AG04450 (cell line): ENCODE measurements at places on chromosomes 6 and 20.

- peak; percentile 41 for DNase-seq
These were observed 23.9 kb downstream of the MAP7 start for GRCh38 chr6:136526196-136526930.

DNA sequence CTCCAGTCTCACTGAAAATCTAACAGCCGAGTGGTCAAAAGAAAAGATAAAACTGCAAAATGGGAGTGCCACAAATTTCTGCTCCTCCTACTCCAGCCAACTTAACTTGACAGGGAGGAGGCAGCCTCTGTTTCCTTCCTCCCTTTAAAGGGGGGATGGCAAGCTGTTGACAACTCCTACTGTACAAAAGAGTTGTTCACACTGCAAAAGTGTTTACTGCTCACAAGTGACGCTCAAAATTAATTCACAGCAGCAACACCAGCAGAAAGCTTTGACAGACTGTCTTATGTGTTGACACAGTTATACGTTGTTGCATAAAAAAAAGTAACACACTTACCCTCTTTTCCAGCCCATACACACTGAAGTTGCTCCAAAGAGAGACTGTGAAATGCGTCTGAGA, 169.8 kb downstream of the BACH2 start:
- DNase-seq = no peak

DNA sequence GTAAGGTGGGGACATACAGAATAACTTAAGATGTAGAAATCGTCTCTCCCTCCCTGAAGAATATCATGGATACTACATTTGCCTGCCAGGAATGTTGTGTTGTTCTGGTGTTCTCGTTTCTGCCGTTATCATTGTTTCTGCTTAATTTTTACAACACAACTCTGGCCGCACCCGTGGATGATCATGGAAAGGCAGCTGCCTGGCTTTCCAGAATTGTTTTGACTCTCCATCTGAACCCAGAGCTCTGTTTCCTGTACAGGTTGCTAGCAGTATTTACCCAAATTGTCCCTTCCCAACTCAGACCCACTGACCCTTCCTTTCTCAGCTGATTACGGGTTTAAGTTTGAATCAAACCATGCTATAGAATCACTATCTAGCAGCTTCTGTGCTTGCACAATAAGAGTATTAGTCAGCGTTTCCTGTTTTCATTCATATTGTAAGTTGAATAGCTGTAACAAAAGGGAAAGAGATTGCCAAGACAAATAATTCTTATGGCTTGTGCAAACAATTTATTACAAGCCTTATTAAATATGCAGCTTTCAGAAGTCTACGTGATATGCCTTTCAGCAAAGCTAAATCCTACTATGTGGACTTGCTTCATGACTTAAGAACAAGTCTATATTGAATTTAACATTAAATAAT, 139.0 kb downstream of the MTHFD1L start:
- peak; percentile 66 for DNase-seq

- peak; percentile 1 for DNase-seq
These were observed 123.6 kb downstream of the LCA5 start for GRCh38 chr6:79413562-79414002.

DNA sequence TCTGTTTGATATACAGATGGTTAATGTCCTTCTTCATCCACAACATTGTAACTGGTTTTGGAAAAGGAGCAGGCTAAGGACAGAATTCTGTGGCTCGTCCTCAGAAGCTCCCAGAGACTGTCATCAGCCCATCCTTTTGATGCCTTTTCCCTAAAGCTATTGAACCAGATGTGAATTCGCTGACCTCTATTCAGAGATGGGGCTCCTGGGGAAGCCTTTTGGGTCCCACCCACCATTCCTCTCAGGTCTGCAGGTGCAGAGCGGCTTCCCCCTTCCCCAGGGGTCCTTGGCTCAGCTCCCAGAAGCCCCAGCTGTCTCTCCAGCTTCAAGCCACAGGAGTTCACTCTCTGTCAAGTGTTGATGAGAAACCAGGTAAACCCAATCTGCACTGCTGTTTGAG, 191.7 kb downstream of the SMOC2 start:
- no peak for DNase-seq

DNA sequence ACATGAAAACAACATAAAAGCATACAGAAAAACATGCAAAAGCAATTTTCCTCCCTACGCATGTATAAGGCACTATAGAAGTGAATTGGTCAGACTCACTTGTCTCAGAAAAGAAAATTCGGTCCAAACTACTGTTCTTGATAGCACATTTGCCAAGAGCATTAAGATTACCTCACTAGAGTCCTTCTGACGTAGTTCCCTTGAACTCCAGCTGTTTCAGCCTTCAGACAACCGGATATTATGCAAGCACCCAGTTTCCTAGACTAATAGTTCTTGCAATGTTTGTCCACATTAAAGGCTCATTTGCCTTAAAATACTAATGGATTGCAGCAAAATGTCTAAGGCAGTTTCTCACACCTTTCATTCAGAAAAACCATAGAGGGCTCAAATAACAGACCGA, 2.5 kb upstream of the CASS4 start:
- DNase-seq = peak; percentile 67

DNA sequence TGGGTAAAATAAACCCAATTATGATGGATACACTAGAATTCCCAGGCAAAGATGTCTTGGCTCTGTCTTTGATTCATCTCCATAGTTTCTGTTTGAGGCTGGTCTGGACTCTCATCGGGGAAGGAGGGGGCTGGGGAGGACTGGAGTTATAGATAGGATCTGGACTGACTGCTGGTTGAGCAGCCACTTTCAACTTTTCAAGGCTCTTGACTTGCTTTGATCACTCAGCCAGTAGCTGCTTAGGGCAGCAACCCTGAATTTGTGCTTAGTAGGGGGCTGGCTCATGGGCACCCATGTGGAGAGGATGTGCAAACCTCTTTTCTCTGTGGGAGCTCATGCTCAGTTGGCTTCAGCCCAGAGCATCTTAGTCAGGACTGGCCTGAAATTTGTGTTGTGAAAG, 114.0 kb upstream of the NEDD9 start:
- DNase-seq = no peak

DNA sequence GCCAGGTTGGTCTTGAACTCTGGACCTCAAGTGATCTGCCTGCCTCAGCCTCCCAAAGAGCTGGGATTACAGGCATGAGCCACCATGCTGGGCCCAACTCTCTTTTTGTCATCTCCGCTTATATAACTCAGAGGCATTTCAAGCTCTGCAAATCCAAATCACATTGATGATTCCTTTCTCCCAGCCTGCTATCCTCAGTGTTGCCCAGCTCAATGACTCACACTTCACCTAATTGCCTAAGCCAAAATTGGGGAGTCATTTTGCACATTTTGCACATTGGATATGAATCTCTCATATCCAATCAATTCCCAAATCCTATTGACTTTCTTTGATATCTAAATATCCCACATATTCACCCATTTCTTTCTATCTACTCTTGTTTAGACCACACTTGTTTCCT, 3.9 kb downstream of the UTRN start:
- DNase-seq = no peak

DNA sequence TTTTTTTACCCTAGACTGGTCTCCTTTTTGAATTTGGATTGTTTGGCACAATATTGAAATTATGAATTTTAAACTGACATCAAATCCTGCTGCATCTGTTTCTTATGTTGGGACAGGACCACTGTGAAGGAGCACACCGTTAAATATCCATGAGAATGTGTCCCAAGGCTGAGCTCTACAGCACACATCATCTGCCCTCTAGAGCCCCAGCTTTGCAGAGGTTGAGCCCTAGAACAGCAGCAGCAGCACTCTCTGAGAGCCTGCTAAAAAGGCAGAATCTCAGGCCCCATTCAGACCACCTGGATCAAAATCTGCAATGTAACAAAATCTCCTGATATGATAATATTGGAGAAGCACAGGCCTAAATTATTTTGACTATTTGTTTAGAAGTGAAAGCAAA, 192.1 kb upstream of the CCN2 start:
- DNase-seq = no peak

DNA sequence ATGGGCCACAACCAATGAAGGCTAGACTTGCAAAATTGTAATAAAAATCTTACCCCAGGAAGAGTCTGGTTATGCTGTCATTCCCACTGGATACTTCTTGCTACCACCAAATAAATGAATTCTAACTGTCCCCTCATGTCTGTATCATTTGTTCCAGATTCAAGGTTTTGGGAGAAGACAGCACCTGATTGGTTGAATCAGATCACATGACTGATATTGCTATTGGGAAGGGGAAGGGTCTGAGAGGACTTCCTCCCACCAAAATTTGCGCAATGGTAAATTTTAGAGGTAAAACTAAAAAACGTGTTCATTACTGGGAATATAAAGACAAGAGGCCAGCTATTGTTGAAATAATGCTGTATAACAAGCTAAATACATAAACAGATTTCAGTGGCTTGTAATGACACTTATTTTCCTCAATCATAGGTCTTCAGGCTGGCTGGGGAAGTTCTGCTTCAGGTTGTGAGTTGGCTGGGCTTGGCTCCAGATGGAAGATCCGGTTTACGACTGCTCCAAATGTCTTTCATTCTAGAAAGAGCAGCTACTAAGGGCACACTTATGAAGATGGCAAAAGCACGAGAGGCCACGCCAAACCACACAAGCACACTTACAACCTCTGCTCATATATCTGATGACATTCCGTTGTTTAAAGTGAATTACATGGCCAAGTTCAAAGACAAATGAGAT, 27.1 kb upstream of the TASP1 start:
- no peak for DNase-seq

- DNase-seq = no peak
These were observed 33.2 kb downstream of the PLEKHG1 start for GRCh38 chr6:150632785-150633485.

- no peak for DNase-seq
These were observed 401.6 kb upstream of the RUNX2 start for GRCh38 chr6:44926556-44926955.

- no peak for DNase-seq
These were observed 73.5 kb downstream of the ZFP64 start for GRCh38 chr20:52118016-52118623.

DNA sequence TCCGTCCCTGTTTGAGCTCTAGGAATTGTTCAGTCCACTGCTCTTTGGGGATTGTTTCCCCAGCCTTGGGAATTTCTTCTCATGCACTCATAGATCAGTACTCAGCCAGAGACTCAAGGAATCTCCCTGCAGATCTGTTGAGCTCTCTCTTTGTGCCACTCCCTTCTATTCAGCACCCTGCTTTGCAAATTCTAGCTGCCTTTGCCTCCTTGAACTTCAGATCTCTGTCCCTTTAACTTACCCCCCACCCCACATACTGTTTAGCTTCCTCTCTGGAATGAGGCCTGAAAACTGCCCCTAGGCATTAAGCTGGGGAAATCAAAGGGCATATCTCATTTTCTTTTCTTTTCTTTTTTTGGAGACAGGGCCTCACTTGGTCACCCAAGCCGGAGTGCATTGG, 30.5 kb downstream of the QRSL1 start:
- DNase-seq = no peak

DNA sequence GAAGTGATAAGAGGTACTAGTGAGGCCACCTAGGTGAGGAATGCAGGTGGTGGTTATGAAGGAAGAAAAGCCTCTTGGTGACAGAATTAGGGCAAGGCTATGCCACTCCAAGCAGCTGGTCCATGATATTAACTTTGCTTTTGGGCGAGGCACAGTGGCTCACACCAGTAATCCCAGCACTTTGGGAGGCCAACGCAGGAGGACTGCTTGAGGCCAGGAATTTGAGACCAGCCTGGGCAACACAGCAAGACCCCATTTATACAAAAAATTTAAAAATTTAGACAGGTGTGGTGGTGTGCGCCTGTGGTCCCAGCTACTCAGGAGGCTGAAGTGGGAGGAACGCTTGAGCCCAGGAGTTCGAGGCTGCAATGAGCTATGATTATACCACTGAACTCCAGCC, 56.1 kb downstream of the SERAC1 start:
- no peak for DNase-seq

- DNase-seq = no peak
These were observed 183.2 kb downstream of the DLL1 start for GRCh38 chr6:170107606-170108222.

DNA sequence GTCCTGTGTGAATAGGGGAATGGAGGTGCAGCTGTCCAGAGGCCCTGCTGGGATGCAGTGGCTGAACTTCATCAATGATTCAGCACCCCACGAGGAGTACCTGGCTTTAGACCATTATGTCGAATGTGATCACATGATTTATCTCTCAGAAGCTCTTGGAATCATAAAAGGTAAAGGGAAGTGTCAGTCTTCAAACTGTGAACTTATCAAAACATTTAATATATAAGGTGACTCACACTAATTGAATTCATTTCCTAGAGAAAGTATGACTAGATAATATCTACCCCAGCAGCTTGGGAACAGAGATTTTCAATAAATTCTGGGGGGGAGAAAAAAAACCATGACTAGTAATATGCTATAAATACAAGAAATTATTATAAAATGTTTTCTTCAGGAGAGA, 29.5 kb downstream of the ALDH8A1 start:
- DNase-seq = no peak

GRCh38 chr6:85236636-85237035, 213.2 kb upstream of the NT5E start:
- no peak for DNase-seq

DNA sequence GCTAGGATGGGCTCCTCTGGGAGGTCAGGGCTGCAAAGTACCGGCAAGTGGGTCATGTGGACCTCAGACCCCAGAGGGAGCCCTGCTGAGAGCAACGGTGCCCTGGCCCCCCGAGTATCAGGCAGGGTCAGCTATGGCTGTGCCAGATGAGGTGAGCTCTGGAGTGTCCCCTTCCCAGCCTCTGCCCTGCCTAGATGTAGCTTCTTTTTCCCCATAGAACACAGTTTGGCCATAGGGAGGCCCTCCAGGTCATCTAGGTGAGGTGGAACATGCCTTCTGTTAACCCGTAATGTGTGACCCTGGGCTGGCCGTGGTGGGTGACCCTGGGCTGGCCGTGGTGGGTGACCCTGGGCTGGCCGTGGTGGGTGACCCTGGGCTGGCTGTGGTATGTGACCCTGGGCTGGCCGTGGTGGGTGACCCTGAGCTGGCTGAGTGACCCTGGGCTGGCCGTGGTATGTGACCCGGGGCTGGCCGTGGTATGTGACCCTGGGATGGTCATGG, 21.2 kb upstream of the PCMTD2 start:
- no peak for DNase-seq

- no peak for DNase-seq
These were observed 29.5 kb upstream of the TMEM14A start for GRCh38 chr6:52641388-52641787.

DNA sequence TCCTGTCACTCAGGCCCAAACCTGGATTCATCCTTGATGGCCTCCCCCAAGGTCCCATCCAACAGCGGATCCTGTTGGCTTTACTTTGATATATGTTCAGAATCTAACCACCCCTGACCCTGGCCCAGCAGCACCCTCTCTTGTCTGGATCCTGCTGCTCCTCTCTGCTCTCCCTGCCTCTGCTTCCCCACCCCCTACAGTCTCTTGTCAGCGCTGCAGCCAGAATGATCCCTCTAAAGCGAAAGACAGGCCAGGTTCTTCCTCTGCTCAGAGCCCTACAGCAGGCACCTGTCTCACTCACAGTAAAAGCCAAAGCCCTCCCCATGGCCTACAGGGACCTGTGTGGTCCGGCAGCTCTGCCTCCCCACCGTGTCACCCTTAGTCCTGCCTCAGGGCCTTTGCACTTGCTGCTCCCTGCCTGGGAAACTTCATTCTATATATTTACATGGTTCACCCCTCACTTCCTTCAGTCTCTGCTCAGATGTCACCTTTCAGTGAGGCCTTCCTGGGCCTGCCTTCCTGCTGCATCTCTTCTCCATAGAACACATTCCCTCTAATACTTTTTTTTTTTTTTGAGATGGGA, 37.4 kb upstream of the KCNB1 start:
- no peak for DNase-seq
